ENCODE measurements at places on chromosomes 2 and 18.

- DNase-seq = no peak
These were observed 5.3 kb upstream of the G6PC2 start for GRCh38 chr2:168895771-168896170.

- DNase-seq = no peak
These were observed 491.1 kb upstream of the MYT1L start for GRCh38 chr2:2822143-2822542.

- DNase-seq = no peak
These were observed 119.8 kb downstream of the LAMA1 start for GRCh38 chr18:6997808-6998207.

DNA sequence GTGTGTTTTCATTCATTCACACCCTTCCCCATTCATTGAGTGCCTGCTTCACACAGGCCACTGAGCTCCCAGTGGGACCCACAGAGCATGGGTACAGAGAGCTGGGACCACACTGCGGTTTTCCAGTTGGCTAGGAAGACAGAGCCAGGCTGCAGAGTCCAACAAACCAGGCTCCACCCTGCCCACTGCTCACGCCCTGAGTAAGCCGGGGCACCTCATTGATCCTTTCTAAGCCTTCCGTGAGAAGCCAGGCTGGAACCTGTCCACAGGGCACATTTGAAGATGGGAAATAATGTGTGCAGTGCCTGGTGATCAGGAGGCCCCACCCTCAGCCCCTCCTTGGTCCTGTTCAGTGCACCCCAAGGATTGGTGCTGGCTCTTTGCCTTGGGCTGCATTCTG lies 13.5 kb downstream of the KCNIP3 start:
- DNase-seq = no peak

- no peak for DNase-seq
These were observed 53.8 kb upstream of the TMEM163 start for GRCh38 chr2:134772493-134773169.

DNA sequence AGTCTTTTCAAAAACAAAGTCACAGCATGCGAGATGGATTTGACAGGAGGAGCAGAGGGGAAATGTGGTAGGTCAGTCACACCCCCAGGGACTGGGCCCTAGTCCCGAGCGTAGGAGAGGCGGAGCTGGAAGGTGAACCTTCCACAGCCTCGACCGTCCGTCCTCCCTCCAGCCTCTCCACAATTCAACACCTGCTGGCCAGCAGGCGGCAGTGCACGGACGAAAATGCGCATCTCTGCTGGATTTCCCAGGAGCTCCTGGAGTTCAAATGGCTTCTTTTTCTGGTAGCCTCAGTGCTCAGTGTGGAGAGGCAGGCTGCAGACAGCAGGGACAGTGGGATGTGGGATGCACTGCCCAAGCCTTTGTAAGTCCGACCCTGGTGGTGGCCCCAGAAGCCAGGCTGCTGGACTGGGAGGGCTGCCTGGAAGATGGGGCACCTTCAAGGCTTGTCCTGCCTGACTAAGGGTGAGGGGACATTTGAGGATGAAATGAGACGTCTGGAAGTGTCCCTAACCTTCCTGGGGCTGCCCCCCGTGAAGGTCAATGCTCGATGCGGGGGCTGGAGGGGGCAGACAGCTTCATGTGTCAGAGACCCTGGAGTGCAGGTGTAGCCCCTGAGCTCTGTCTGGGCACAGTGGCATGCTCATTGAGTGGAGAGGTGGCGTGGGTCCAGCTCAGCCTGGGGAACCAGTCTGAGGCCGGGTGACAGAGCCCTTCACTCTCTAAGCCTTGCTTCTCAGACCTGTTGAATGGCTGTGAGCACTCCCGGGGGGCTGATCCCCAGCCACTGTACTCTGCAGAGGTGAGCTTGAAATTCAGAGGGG lies 189.5 kb downstream of the TFCP2L1 start:
- no peak for DNase-seq

DNA sequence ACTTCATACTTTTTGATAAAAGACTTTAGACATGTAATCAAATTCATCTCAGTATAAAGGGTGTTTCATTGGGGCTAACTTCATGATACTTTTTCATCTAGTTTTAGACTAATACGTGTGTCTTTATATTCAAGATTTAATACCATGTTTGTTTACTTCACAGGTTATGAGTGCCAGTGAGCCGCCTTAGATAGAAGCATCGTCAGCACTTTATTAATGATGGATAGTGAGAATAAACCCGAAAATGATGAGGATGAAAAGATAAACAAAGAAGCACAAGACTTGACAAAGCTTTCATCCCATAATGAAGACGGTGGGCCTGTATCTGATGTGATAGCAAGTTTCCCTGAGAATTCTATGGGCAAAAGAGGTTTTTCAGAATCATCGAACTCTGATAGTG lies 33.1 kb downstream of the ZNF407 start:
- no peak for DNase-seq

All from activated CD4-positive, alpha-beta T cell treated with anti-CD3 and anti-CD28 coated beads, Interleukin-2, amount 50 U/mL, for 24 hours (primary cell).